ENCODE measurements at places on chromosomes 5 and 9.
A peak's percentile ranks its signal among the peaks of the same experiment; 100 is the strongest.

DNA sequence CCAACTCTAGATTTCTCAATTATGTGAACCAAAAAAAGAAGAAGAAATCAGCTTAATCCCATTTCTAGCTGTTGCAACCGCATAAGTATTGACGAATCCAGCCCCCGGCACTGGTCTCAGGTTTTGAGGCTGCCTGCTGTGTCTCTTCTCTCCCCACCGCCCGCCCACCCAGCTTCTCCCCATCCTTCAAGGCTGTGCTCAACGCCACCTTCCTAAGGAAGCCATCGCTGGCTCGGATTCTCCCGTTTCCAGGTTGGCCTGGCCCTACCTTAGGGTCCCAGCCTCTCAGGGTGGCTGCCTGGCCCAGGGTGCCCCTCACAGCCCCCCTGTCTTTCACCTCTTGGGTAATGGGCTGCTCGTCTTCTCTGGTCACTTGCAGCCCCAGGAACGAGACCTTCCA lies 77.8 kb downstream of the HRH2 start:
- DNase-seq = no peak

- no peak for DNase-seq
Observed at GRCh38 chr9:82419696-82420486, 431.3 kb downstream of the SPATA31D1 start.

DNA sequence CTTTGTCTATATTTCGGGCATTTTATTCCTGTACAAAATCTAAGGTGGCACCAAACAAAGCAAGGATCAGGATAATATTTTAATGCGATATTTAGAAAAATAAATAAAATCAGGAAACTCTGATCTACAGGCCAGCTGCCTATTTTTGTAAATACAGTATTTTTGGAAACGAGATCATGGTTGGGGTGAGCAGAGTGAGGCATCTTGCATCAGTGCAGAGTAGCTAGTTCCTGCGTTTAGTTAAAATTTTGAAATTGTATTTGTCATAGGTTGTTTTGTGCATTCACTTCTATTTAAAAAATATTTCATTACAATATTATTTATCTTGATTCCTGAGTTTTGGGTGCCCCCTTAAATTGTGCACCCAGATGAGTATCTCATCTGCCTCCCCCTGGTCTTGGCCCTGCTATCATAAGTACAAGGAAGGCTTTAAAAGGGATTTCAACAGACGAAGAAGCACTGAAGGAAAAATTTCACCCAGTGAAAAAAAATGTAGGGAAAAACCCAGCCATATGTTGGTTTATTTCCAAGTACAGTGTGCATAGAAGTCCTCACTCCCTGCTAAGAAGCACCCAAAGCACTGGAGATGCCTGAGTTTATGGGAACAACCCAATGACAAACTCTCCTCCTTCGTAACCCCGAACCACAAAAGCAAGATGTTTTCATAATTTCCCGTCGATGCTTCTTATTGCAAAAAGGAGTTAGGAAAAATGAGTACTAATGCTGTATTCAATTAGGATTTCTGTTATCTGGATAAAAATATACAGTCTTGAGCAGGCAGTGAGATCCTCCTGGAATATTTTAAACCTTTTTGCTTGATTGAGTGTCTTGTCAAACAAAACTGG lies 304.7 kb upstream of the CLINT1 start:
- DNase-seq = no peak

DNA sequence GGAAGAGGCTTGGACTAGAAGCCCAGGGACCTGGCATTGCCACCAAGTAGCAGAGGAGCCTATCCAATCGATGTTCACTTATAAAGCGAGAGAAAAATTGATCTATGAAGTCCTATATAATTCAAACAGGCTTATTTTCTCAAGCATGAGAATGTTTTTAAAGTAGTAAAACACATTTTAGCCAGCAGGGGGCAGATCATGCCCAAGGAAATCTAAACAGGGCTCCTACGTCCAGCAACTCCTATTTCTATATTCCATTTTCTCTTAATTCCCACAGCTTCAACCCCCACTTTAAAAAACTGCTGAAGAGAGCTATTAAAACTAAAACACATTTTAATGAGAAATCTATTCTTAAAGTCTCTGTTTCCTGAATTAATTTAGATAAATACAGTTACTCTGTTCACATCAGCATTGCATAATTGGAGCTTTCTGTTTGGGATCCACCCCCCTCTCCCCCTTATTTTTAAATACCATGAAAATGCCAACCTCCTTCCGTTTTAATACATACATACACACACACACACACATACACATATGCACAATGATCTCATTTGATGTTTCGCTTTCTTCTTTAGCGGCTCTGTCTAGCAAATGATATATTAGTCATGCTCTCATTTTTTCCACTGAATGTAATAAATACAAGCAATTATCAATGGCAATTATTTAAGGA lies 144.9 kb downstream of the MYO10 start:
- peak; percentile 64 for DNase-seq

DNA sequence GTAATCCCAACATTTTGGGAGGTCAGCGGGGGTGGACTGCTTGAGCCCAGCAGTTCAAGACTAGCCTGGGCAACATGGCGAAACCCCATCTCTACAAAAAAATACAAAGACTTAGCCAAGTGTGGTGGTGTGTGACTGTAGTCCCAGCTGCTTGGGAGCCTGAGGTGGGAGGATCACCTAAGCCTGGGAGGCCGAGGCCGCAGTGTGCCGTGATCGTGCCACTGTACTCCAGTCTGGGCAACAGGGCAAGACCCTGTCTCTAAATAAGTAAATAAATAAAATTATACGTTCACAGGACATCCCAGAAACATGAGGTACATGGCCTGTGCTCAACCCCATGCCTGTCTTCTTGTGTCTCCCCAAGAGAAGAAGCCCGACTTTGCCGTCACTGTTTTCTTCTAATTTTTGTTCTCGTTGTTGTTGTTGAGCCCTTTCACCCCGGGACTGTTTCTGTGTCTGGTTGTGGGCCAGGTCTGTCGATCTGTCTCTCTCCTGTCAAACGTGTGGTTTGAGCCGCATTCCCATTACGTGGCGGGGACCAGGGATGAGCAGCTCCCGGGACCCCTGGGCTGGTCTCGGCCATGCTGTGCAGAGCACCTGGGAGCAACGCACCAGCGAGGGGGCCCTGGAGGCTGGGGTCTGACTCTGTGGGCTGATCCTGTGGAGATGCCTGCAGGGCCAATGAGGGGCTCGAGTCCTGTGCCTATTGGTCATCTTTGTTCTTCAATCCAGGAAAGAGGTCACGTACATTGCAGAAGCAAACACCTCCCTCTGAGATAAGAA lies 32.2 kb downstream of the NACC2 start:
- DNase-seq = no peak

GRCh38 chr5:14168144-14168792 lies 25.1 kb downstream of the TRIO start:
- no peak for DNase-seq
